ENCODE measurements at places on chromosomes 3 and 15.

GRCh38 chr3:60792249-60792852, 458.9 kb downstream of the FHIT start:
- DNase-seq: no peak

DNA sequence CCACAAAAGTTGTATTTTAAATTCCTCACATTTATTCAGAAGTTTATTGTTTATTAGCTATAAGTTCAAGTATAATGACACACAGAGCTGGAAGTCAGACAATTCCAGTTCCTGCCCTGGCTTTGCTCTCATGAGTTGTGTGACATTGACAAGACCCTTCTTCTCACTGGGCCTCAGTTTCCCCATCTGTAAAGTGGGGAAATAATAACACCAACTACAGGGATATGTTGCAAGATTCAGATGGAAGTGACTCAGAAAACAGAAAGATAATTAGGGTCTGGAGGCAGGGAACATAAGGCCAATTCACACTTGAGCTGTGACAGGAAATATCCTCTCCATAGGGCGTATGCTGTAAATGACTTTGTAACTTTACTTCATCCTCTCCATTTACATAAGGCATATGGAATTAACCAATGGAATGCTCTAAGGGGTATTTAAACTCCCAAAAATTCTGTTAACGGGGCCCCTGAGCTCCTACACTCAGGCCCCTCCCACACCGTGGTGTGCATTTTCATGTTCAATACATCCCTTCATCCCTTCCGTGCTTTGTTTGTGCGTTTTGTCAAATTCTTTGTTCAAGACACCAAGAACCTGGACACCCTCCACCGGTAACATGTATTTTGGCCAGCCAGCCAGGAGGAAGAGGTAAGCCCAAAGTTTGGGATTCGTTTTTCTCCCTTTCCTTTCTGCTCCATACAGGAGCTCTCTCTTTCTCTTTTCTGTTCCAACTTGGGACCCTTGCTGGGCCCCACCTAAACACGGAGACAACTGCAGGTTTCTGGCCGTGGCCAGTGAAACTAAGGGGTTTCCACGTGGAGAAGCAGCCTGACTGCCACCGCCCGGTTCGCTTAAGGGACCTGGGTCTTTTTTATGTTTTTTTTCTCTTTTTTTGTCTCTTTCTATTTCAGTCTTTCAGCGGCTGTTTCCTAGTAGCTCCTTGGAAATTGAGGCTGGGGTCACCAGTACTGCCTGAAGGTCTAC, 16.9 kb downstream of the CYP11A1 start:
- DNase-seq: no peak

- DNase-seq: no peak
Observed at GRCh38 chr3:105490045-105490444, 123.3 kb downstream of the ALCAM start.

DNA sequence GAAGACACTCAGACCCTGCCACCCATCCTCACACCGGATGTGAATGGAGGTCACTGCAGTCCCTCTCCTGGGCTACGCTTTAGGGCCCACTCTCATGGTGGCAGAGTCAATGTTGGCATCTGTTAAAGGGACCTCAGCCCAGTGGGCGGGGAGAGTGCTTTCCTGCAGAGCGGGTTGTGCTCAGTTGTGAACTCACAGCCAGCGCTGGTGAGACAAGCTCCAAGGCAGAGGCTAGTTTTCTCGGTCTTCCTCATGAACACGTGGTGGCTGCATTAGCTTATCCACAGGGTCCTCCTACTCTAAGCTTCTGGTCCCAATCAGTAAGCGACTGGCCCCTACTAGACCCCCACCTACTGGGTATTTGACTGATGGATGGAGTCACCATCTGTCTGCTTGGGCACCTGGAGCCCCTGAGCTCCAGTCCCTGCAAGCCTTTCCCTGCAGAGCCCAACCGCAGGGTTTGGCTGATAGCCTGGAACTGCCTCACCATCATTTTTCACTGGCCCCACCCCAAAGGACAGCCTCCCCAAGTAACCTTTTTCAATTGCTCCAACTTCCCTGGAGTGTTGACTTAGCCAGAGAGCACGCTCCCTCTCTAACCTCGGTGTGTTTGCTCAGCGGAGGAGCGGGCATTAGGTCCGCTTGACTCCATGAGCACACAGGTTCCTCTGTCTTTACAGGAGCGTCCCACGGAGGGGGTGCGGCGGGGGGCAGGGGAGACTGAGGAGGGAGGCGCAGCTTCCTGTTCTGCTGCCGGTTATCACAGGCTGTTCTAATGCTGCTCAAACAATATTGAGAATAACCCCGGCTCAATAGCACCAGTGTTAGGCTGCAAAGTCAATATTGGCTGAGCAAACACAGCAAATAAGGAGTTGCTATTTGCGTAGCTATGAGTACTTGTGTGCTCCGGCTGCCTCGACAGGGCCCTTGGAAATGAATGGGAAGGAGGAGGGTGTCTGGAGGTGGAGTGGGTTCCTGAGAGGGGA, 141.7 kb downstream of the RPLP1 start:
- no peak for DNase-seq

DNA sequence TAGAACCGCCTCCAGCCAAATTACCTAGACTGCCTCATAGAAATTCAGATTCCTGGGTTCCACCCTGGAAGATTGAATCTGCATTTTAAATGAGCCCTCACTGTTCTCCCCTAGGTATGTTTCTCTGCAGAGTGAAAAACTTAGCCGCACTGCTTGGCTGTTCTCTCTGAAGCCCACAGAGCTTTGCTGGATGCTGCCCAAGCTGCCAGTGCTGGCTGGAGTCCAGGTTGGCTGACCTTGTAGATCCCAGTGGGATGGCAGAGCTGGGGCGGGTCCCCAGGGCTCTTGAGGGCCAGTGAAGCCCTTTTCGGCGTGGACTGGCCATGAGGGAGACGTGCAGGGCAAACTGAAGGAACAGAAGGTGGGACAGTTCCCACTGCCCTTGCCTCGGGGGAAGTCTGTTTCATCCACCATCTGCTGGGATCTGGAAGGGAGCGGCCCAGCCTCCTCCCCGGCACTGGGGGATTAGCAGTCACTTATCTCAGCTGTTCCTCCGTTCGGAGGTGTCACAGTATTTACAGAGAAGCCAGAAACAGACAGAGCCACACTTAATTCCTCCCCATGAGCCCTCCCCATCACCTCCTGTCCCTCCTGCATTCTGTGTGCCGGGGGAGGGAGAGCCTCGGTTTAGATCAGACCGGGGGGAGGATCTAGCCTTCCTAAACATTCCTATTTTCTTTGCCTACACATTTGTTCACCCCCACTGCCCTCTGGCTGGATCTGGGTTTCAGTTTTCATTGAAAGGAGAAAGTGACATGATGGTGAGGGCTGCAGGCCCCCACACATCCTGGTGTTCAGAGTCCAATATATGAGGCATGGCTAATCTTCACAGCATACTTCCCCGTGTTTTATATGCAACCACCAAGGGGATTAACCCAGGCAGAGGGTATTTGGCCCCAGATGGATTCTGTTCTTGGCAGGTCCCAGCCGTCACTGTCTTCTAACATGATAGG, 4.1 kb upstream of the ACTC1 start:
- no peak for DNase-seq

- no peak for DNase-seq
Observed at GRCh38 chr3:54960082-54960481, 32.2 kb upstream of the LRTM1 start.

DNA sequence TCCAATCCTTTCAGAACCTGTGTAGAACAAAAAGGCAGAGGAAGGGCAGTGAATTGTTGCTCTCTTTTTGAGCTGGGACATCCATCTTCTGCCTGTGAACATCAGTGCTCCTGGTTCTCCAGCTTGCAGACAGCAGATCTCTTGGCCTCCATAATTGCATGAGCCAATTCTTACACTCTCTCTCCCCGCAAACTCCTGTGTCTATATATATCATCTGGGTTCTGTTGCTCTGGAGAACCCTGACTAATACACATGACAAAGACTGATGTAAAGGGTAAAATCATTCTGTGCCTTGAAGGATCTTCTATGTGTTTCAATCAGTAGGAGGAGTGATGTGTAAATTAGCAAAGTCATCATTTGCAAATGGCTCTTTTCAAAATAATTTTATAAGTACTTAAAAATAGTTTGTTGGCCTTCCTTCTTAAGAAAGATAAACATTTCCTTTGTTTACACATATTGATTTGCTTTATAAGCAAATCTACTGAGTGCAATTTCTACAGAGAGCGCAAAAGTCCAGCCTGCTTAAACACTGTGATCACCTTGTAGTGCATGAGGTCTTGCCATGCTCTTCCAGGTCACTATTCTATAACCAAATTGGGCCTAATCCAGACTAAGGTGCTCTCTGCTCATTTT, 154.9 kb upstream of the ANKRD28 start:
- no peak for DNase-seq

Measured in stimulated activated CD8-positive, alpha-beta memory T cell treated with anti-CD3 and anti-CD28 coated beads, Interleukin-2, amount 100 ng/mL, for 1 hour (primary cell).